ENCODE measurements at places on chromosomes 13 and 19. TPM values are rescaled to one million over a fixed set of nuclear protein-coding genes. Genes with fewer than 3 reads are reported as not detected.
A peak's percentile ranks its signal among the peaks of the same experiment; 100 is the strongest.

- no peak for DNase-seq
These were observed at the start of gene CLDND2 for GRCh38 chr19:51368366-51369282. TSS of gene CLDND2 (minus strand) at chr19:51369003. CDS start at chr19:51368577, 426 bp downstream.

ZNF418 gene
- 2.5 TPM for total RNA-seq

DNA sequence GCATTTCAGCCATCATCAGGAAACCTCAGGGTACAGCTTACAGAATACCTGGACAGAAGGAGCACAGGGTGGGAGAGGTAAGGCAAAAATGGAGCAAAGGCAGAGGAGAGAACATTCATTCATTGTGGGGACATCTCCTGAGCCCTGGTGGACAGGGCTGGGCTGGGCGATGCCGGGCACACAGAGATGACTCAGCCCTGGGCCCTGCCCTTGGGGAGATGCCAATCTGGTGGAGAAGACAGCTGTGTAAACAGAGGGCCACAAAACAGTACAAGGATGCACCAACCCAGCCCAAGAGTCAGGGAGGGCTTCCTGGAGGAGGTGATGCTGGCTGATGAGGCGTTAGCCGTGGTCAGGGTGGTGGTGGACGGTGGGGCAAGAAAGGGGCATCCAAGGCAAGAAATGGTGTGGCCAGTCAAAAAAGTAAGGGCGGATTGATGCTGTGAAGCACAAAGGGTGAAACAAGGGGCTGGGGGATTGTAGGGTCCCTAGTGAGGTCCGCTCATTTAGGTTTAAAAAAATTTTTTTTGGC, 3.6 kb upstream of the HAS1 start:
- DNase-seq, result peak; percentile 86

TLE6 gene
- total RNA-seq, result 12.3 TPM

GRCh38 chr13:50998326-50998725, 88.7 kb downstream of the RNASEH2B start:
- DNase-seq, result no peak
